ENCODE measurements at places on chromosomes 6 and 20.

- DNase-seq, result no peak
Measured at GRCh38 chr6:144588697-144589325, 303.7 kb downstream of the UTRN start.

- DNase-seq, result no peak
Measured at GRCh38 chr6:158377860-158378259, 65.6 kb downstream of the TULP4 start.

GRCh38 chr6:145822456-145822855 lies 7.9 kb upstream of the FBXO30 start:
- DNase-seq, result no peak

- DNase-seq, result no peak
Measured at GRCh38 chr6:165717732-165718465, 54.9 kb upstream of the PDE10A start.

- DNase-seq, result no peak
Measured at GRCh38 chr6:167866642-167867041, 39.9 kb downstream of the AFDN start.

DNA sequence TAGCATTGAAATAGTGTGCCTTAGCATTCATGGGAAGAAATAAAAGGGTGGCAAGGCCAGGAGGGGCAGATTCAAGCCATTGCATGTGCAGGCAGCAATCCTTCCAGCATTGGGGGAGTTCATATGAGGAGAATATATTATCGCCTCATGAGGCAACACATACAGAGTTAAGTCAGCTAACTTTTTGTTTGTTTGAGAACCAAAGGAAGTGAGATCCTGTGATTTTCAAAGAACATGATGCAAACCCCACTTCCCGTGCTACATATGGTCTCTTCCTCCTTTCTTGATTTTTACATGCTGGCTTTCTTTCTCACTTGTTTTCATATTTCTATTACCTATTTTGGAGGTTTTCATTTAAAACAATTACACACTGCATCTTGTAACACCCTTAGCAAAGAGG lies 579.7 kb upstream of the ARID1B start:
- no peak for DNase-seq

- no peak for DNase-seq
Measured at GRCh38 chr6:84696166-84696565, 68.2 kb downstream of the TBX18 start.

DNA sequence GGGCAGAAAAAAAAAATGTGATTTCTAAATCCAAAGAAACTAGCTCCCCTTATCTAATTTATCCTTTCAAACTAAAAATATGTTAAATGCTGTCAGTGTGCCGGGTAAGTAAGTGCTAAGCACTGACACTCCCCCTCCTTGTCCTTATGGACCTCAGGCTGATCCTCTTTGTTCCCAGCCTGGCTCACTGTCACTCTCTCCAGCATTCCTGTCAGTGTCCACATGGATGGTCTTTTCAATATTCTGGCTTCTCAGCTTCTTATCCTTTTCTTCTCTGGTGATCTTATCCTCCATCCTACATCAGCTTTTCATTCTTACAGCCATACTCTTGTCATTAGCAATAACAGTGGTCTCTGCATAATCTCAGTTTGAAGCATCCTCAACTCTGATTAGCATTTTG lies 55.0 kb downstream of the BCKDHB start:
- DNase-seq, result no peak

- no peak for DNase-seq
Measured at GRCh38 chr20:58694241-58695083, 1.9 kb downstream of the NPEPL1 start.

GRCh38 chr6:90544081-90544480 lies 42.8 kb downstream of the MAP3K7 start:
- no peak for DNase-seq

DNA sequence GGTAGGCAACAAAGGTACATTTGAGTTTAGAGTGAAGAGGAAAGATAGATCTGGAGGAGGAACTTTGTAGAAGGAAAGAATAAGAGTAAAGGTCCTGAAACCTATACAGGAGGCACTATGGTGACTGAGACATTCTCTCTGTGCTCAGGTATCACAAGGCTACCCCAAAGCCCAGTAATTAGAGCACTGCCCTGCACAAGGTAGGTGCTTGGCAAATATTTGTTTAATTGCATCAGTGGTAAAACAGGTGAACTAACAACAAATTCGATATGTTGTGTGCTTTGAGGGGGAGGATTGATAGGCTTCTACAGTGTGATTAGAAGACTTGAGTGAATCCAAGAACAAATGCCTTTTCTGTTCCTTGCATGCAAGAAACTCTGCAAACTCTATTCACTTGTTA lies 6.8 kb upstream of the TSHZ2 start:
- no peak for DNase-seq

- DNase-seq, result no peak
Measured at GRCh38 chr20:62439218-62439617, 11.9 kb upstream of the RBBP8NL start.

GRCh38 chr6:12594530-12594893 lies 122.1 kb upstream of the PHACTR1 start:
- no peak for DNase-seq

DNA sequence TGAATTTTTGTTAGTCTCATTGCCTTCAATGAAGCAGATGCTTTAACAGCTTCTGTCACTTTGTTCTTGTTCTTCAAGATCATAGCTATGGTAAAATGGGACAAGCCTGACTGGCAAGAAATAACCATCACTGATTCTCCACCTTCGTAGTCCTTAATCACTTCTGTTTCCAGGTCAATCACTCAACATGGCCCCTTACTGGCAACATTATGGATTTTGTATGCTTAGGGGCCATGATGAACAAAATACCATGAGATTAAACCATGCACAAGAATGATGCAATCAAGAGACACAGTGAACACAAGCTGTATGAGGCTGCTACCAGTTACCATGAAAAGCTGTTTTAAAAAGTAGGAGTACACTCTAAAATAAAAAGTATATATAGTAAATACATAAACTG lies 32.8 kb downstream of the ADNP start:
- DNase-seq, result no peak

- peak; percentile 34 for DNase-seq
Measured at GRCh38 chr6:121531658-121532169, 96.3 kb downstream of the GJA1 start.

GRCh38 chr6:36577301-36577700 lies 16.9 kb upstream of the SRSF3 start:
- no peak for DNase-seq
